ENCODE measurements at places on chromosomes 1 and 21.

- DNase-seq = no peak
Measured at GRCh38 chr21:38486706-38487105, 11.6 kb downstream of the ERG start.

- DNase-seq = no peak
Measured at GRCh38 chr1:17795836-17796645, 40.9 kb downstream of the ACTL8 start.

DNA sequence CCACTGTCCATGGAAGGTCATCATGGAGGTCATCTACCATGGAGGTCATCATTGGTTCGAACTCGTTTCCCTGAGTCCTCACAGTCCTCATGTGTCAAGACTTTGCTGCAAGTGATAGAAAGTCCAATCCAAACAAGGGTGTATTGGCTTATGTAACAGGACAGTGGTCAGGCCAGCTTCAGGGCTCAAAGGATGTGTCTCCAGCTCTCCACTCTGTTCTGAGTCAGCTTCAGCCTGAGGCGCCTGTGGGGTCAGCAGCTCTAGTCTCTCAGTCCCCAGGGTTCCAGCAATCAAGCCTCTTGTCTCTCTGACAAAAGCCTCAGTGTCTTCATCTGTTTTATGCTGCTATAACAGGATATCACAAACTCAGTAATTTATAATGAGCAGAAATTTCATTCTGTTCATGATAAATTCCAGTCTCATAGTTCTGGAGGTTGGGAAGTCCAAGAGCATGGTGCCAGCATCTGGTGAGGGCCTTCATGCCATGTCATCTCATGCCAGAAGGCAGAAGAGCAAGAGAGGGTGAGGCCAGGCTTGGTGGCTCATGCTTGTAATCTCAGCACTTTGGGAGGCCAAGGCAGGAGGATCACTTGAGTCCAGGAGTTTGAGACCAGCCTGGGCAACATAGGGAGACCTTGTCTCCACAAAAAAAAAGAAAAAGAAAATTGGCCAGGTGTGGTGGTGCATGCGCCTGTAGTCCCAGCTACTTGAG lies 19.5 kb downstream of the A3GALT2 start:
- DNase-seq = no peak

GRCh38 chr1:59731591-59731990 lies 83.2 kb upstream of the HOOK1 start:
- no peak for DNase-seq

- DNase-seq = no peak
Measured at GRCh38 chr1:194734970-194735369, 1548.6 kb upstream of the B3GALT2 start.

- no peak for DNase-seq
Measured at GRCh38 chr1:13813398-13814012, 113.5 kb downstream of the PRDM2 start.

DNA sequence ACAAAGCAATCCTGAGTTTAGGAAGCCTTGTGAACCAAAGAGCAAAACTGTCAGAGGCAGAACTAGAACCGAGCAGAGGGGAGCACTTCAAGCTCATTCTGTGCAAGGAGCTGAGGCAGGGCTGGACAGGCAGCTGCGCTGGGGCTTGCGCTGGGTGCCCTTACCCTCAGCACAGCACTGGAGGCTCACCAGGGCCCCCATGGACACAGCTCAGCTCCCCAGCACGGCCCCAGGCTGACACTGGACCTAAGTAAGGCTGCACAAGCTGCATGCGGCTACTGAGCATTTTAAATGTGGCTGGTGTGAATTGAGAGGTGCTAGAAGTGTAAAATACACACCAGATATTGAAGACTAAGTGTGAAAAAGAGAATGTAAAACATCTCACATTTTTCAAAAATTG lies 22.1 kb downstream of the TMEM63A start:
- DNase-seq = no peak

- DNase-seq = peak; percentile 31
Measured at GRCh38 chr1:39275836-39276507, 71.5 kb downstream of the MACF1 start.

DNA sequence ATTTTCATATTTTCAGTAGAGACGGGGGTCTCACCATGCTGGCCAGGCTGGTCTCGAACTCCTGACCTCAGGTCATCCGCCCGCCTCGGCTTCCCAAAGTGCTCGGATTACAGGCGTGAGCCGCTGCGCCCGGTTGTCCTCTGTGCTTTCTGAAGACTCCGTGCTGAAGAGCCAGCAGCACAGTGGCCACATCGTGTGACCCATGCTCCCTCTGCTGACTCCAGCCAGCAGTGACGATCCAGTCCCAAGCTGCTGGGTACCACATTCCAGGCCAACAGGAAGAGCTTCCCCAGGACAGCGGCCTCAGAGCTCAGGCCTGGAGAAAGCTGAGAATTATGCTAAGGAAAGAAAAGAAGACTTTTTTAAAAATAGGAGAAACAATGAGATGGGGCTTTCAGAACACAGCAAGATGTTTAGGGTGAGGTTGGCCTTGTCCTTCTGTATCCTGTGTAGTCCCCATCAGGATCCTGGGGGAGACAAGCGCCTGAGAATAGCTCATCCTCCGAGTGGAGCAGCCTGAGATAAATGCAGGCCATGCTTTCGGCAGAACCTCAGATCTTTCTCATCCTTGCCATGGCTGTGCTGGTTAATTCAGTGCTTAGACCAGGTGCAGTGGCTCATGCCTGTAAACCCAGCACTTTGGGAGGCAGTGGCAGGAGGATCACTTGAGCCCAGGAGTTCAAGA lies 207.1 kb downstream of the SLC35F3 start:
- no peak for DNase-seq

- DNase-seq = peak; percentile 80
Measured at GRCh38 chr1:26907071-26907917, 6.5 kb downstream of the NR0B2 start.

DNA sequence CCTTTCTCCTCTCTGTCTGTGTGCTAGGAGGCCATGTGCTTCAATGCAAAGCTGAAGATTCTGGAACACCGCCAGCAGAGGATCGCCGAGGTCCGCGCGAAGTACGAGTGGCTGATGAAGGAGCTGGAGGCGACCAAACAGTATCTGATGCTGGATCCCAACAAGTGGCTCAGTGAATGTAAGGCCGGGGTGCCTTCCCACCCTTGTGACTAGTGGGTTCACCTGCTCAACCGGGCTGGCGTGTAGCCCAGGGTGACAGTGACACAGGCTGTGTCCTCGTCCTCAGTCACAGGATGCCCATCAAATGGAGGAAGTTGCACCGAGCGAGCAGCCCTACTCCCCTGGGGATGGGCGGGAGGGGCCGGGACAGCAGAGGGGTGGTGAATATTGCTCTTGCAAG lies 544.1 kb downstream of the KIF26B start:
- no peak for DNase-seq

- peak; percentile 82 for DNase-seq
Measured at GRCh38 chr1:176989023-176989422, 175.5 kb downstream of the ASTN1 start.

DNA sequence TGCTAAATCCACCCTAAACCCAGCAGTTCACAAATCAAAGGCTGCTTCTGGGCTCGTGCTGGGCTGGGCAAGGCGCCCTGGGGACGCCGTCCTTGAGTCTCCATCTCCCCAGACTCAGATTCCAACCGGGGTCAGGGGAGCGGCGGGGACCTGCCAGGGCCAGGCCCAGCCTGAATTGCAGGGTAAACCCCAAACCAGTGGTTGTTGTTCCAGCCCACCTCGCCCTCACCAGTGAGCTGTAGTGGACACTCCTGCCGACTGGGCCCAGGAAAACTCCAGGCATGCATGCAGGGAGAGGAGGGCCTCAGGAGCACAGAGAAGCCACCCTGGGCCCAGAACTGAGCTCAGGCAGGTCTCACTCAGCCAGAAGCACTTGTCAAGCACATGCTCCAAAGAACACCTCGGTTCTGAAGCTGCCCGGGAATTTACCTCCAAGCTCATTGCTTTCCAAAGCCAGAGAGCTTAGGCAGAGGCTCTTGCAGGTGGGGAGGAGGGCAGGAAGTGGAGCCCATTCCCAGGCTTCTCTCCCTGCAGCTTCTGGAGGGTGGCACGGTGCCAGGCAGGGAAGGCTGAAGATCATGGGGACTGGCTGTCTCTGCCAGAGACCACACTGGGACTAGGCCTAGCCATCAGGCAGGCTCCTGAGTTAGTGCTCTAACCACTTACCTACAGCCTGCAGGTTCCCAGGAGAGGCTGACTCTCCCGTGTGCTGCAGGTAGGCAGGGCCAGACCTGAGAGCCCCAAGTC lies 437.0 kb downstream of the MATN1 start:
- DNase-seq = no peak

- no peak for DNase-seq
Measured at GRCh38 chr21:24759348-24760075, 847.8 kb downstream of the MRPL39 start.

DNA sequence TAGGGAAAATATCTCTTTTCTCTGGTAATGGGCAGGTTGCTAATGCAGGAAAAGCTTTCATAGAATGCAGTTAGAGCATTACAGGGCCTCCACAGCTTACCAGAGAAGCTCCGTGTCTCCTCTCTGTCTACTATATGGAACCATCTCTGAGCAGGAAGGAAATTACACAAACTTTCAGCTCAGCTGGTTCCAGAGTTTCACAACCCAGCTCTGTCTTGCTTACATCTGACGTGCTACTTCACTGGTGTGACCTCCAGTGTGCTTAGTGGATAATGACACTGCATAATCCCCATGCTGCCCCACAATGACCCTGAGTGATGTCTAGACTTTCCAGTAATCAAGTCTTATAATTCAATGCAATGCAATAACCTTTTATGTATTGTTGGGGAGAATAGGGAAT lies 4.3 kb upstream of the FGGY start:
- DNase-seq = peak; percentile 33

DNA sequence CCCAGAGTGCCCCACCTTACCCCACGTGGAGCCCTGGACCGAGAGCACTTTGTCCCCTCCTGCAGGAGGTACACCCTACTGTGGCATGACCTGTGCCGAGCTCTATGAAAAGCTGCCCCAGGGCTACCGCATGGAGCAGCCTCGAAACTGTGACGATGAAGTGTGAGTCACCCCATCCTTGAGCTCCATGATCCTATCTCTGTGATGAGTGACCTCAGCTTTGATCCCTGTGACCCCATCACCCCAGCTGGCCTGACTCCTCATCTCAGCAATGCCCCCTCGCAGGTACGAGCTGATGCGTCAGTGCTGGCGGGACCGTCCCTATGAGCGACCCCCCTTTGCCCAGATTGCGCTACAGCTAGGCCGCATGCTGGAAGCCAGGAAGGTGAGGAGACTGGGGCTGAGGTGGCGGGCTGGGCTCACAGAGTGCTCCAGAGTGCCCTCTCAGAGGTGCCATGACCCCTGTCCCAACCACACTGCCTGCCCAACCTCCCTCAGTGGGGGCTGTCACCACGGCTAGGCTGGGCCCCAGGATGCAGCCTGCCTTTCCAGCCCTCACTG lies 16.2 kb upstream of the MPL start:
- no peak for DNase-seq

DNA sequence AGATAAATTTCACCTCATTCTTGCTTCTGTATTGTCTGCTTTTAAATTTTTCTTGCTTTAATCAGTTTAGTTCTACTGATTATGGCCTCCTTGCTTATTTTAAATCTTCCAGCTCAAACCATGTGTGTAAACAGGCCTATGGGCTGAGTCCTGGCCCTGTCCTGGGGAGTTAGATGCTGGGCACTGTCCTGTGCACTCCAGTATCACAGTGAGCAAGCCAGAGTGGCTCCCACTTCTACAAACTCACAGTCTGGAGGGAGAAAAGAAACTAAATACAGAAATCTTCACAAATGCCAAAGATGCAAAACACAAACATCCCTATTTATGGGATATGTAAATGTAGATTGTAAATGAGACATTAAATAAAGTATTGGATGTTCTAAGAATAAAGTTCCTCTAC lies 101.1 kb upstream of the POGK start:
- DNase-seq = no peak

DNA sequence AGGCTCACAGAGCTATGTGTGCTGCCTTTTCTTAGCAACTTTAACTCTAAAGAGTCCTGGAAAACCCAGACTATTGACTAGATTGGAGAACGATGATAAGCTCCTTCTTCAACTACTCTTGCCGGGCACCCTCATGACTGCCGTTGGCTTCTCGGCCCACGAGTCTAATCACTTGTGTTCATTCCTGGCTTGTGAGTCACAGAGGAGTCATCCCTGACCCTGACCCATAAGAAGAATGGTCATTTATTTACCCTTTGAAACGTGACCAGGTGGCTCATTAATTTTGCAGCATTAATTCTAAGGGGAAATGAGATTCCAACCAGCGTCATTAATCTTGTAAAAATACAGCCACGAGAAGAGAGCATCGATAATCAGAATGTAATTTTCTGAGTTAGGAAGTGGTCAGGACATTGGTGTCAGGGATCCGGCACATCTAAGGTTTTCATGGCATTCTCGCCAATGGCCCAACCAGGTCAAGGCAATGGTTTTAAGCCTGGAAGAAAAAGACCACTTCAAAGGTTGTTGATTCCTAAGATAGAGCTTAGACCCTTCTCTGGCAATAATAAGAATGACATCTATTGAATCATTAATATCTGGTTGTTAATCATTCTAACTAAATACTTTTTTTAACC lies 183.6 kb upstream of the RUNX1 start:
- peak; percentile 70 for DNase-seq

- no peak for DNase-seq
Measured at GRCh38 chr1:12232221-12232620, 2.4 kb downstream of the VPS13D start.

DNA sequence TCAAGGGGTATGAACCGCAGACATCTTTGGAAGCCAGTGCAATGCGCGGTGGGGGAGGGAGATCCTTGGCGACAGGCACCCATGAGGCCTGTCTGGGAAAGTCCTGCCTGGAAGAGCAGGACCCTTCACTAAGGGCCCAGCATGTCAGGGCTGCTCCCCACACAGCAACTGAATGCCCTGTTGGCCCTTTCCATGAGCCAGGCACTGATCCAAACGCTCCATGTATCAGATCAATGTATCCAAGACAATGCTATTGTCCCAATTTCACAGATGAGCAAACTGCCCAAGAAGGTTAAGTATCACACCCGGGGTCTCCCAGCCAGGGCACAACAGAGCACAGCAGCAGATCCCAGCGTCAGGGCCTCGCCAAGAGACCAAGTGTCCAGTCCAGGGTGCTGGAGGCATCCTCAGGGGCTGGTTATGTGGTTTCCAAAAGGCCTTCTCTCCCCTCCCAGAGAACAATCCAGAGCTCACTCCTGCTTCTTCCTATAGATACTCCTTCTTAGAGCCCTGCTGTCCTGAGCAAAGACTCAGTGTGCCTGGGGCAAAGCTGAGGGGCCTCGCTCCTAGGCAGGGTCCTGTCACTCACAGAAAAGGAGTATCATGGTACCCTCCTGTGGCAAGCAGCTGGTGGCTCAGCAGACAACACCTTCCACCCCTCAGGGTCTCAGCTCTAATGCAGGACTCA lies 328.0 kb downstream of the NPHP4 start:
- DNase-seq = no peak
